ENCODE measurements at places on chromosomes 2 and 18.

DNA sequence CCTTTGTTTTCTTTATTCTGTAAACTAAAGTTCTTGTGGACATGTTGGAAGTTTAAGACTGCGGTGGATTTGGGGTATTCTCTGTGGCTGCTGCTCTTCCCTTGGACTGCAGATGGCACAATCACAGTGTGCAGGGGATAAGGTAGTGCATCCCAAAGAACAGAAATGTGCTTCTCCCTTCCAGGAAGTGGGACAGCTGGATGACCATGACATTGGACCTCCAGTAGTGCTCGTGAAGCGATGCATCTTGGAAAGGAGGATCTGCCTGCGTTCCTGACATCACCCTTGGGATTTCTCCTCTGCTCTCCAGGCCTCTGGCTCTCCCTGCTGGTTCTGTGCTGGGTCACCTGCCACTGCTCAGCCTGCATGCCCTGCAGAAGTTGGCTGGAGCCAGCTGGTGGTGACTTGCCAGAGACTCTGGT is 109.9 kb downstream of the SLC4A3 start:
- DNase-seq, result no peak
- no peaks in the 10 kb centered on the region for H3K27me3 ChIP-seq
- H3K36me3 ChIP-seq, result no peaks in the 10 kb centered on the region
- H3K4me3 ChIP-seq, result no peak overlapping the region
- H3K27ac ChIP-seq, result no peak overlapping the region

DNA sequence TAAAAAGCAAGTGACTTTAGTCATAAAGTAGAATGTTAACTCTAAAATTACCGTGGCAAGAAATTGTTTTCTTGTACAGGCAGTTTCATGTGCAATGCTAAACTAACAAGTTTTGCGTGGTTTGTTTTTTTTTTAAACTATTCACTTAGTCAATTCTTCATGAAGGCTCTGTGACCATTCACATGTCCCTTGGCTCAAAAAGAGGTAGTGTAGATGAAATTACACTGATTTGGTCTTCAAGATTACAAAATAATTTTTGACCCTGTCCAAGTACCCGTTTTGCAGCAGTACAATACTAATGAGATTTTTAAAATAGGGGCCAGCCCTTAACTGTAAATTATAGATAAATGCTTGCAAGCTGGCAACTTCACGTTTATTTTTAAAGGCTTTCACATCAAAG is 1.3 kb downstream of the TMEM131 start:
- no peak for DNase-seq
- H3K36me3 ChIP-seq, result no peaks in the 10 kb centered on the region
- H3K27me3 ChIP-seq, result no peaks in the 10 kb centered on the region
- H3K4me3 ChIP-seq, result peak overlapping the region; percentile 66

DNA sequence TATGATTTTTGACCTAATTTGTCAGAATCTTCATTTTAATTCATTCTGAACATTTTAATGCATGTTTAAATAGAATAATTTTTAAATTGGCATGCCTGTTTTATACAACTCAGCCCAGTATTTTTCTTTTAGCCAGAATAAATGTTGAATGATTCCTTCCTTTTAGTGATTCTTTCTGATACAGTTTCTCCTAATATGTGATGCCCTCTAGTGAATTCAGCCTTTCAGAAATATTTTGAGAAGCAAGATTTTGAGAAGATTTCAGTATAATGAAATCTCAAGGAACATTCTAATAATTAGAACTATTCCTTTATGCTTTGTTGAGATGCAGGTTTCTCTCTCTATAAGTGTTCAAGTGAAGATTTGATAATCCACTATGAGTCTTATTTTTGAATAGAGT is 28.5 kb downstream of the LCLAT1 start:
- no peaks in the 10 kb centered on the region for H3K36me3 ChIP-seq
- no peaks in the 10 kb centered on the region for H3K27me3 ChIP-seq
- H3K4me1 ChIP-seq, result no peaks in the 10 kb centered on the region
- no peak overlapping the region for H3K4me3 ChIP-seq
- no peak overlapping the region for H3K27ac ChIP-seq
- no peak for DNase-seq

GRCh38 chr2:20621366-20622295 is 29.3 kb downstream of the HS1BP3 start:
- no peaks in the 10 kb centered on the region for H3K27me3 ChIP-seq
- no peak for DNase-seq
- H3K4me1 ChIP-seq, result no peaks in the 10 kb centered on the region
- no peak overlapping the region for H3K27ac ChIP-seq

- H3K27me3 ChIP-seq, result no peaks in the 10 kb centered on the region
- H3K4me1 ChIP-seq, result no peaks in the 10 kb centered on the region
- no peak overlapping the region for H3K27ac ChIP-seq
- no peaks in the 10 kb centered on the region for H3K36me3 ChIP-seq
- no peak overlapping the region for H3K4me3 ChIP-seq
These were observed 30.1 kb upstream of the SOS1 start for GRCh38 chr2:39150890-39151497.
